ENCODE measurements at places on chromosomes 1 and 21. TPM values are rescaled to one million over a fixed set of nuclear protein-coding genes. Genes with fewer than 3 reads are reported as not detected.

Gene KRTCAP2
- total RNA-seq: 162 TPM

GRCh38 chr1:185786524-185786923 is 52.3 kb downstream of the HMCN1 start:
- DNase-seq: no peak

DNA sequence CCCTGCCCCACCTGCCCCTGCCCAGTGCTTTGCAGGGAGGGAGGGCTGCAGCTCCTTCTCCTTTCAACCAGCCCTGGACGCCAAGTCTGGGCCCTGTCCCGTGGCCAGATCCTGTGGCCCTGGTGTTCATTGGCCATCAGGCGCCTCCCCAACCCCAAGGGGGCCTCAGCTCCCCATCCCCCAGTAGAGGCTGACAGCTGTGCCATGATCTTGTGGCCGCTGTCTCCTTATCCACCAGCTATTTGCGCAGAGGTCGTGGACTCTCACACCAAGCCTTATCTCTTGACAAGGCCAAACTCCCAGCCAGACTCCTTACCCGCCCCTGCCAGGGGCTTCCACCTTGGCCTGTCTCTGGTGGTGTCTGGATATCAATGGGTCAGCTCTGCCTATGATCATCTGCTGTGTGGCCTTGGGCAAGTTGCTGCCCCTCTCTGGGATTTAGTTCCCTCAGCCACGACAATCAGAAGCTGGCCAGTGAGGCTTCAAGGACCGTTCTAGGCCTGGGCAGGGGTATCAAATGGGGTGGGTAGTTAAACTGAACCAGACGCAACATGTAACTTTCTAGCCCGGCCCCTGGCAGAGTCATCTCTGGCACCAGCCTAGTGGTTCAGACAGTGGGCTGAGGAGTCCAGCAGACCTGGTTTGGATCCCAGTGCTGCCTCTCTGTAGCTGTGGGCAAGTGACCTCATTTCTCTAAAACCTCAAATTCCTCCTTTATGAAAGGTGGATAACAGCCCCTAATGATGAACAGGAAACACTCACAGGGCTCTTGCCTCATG is 3.3 kb upstream of the COL8A2 start:
- DNase-seq: no peak

DNA sequence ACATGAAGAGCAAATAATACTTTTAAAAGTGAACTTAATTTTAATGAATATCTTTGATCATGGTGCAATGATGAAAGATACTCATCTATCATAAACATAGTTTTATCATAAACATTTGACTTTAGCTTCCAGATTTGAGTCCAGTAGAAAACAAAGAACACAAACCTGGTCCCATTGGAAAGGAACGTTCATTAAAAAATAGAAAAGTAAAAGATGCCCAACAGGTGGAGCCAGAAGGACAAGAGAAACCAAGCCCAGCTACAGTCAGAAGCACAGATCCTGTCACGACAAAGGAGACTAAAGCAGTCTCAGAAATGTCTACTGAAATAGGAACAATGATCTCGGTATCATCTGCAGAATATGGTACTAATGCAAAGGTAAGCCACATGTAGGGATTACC is 55.6 kb upstream of the MYOCOS start:
- no peak for DNase-seq

DNA sequence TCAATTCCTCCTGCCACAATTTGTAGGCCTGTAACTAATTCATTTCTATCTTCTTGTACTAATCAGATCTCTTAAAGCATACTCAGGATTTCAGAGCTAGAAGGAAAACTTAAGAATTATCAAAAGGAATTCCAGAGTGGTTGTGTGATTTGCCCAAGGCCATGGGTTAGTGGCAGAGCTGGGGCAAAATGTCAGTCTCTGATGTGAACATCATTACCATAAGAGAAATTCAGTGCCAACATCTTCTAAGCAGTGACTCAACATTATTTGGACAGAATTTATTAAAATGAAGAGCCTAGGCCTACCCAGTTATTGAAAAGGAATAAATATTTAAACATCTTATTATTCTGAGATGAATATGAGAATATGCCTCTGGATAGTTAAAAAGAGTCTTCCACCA is 14.5 kb downstream of the ST6GALNAC5 start:
- no peak for DNase-seq

DNA sequence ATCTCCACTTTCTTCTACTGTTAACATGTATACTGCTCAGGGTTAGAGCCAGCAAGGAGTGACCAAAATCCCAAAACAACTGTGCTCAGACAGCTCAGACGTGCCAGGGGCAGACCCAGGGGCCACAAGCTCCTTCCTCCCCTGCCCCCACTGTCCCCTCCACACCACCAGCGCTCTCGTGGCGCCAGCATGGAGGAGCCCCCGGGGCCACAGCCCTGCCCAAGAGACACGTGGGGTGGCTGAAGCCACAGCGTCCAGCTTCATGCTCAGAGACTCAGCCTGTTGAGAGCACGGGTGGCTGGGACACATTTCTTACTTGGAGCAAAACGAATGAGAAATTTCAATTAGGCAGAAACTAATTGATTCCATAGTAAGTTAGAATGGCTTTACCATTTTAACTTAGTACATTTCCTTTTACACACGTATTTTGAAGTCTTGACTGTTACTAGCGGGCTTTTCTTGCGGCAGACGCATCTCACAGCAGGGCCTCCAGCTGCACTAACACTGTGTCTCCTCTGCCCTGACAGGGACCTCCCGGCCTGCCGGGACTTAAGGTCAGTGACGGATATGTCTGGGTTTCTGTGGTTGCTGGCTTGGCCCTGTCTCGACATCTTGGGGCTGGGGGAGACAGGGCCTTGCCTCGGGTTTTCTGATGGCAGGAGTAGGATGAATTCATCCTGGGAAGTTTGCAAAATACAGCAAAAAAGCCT is 54.2 kb downstream of the SLC19A1 start:
- DNase-seq: no peak

DNA sequence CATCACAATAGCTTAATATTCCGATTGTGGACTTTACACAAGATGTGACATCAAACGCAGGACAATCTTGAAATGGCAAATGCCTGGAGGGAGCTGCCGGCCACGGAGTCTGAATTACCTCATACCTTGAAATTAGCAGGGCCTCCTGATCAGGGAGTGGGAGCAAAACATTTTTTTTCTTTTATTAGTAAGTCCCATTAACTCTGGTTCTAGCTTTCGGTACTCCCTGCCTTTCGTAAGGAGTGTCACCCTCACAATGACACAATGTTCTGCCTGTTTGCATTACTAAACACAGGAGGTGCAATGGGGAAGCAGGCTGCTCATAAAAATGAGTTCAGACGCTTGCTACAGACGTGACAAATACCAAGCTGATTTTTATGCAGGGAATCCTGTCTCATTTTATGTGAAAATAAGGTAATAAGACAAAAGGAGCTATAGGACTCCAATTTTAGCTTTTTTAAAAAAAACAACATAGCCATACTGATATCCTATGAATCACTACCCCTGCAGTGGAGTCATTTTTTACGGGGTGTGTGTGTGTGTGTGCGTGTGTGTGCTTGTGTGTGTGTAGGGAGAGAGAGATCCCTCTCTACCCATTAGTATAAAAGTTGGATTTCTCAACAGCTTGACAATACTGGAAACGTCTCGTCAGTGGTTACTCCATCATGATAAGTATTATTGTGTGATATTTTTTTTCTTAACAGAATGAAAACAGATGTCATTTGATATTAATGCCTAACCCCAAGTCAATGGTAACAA is 205.1 kb upstream of the RUNX1 start:
- DNase-seq: no peak

DNA sequence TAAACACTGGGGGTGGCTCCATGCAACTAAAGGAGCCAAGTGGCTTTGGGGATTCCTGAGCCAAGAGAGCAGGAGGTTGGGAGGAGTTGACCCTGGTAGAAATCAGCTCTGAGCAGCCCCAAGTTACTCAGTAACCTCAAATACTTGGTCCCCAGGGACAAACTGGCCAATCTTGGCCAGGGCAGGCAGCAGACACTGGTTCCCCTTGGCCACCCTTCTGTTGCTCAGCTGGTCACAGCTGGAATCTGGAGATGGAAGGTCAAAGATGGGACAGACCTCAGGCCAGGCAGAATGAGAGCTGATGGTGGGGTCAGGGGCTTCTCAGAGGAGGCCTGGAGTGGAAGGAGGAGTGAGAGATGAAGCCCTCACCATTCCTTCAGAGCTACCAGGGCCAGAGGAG is 3.3 kb upstream of the RHBG start:
- no peak for DNase-seq

- no peak for DNase-seq
These were observed 13.3 kb downstream of the ETV3 start for GRCh38 chr1:157124855-157125254.

Gene ERG
- not detected for total RNA-seq

Gene ABCG1
- 15.4 TPM for total RNA-seq

Gene COX20
- 28.1 TPM for total RNA-seq

Gene TAL1
- total RNA-seq: 0.14 TPM

Gene TRABD2B
- total RNA-seq: not detected

DNA sequence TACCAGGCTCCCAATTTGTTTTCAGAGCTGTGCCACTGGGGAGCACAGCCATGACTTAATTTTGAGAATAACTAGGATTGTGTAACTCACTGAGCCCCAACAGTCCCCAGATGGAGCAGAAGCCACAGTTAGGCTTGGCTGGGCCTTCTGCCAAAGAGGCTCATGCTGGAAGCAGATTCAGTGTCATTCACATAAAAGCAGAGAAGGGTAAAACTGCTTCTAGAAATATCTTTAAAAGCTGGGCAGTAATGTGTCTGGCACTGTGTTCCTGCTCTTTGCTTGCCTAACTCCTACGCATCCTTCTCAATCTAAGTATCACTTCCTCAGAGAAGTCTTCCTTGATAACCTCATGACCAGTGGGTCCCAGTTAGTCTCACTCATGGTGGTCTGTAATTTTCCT is 20.3 kb downstream of the STK40 start:
- no peak for DNase-seq
